ENCODE measurements at places on chromosomes 1 and 21.

GRCh38 chr21:44424608-44425306 is 30.6 kb upstream of the LRRC3 start:
- no peak for DNase-seq

DNA sequence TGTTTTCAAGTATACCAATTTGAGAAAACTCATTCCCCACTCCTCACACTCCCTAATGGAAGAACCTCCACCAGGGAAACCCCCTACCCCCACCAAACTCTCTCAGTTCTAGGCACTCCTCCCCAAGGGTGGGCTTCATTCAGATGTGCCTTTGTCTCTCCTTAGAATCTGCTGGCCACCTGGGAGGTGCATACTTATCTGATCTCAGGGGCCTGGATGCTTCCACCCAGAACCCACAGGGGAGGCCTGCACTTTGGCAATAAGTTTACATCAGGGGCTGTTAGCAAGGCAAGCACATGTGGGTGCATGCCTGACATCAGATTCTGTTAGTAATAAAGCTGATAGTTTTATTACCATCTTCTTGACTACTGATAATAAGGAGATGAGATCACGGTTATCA is 32.5 kb upstream of the SLAMF9 start:
- no peak for DNase-seq

GRCh38 chr21:35719080-35719479 is 341.2 kb downstream of the SETD4 start:
- no peak for DNase-seq

DNA sequence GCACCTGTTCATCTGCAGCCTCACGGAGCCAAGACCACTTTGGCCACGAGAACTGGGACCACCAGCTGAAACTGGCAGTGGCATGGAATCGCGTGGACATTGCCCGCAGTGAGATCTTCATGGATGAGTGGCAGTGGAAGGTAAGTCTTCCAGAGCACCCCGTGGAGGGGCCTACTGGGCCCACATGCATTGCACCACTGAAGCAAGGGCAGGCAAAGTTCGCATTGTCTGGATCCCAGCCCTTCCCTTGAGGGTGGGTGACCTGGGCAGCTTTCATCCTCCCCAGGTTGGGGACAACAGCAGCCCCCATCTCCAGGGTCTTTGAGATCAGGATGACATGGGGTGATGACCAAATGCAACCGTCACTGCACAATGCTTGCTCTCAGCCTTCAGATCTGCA is 37.5 kb downstream of the TRPM2 start:
- no peak for DNase-seq

All from endothelial cell (in vitro differentiated cells).